H1 (cell line): ENCODE measurements at places on chromosomes 4 and X.
A peak's percentile ranks its signal among the peaks of the same experiment; 100 is the strongest.

DNA sequence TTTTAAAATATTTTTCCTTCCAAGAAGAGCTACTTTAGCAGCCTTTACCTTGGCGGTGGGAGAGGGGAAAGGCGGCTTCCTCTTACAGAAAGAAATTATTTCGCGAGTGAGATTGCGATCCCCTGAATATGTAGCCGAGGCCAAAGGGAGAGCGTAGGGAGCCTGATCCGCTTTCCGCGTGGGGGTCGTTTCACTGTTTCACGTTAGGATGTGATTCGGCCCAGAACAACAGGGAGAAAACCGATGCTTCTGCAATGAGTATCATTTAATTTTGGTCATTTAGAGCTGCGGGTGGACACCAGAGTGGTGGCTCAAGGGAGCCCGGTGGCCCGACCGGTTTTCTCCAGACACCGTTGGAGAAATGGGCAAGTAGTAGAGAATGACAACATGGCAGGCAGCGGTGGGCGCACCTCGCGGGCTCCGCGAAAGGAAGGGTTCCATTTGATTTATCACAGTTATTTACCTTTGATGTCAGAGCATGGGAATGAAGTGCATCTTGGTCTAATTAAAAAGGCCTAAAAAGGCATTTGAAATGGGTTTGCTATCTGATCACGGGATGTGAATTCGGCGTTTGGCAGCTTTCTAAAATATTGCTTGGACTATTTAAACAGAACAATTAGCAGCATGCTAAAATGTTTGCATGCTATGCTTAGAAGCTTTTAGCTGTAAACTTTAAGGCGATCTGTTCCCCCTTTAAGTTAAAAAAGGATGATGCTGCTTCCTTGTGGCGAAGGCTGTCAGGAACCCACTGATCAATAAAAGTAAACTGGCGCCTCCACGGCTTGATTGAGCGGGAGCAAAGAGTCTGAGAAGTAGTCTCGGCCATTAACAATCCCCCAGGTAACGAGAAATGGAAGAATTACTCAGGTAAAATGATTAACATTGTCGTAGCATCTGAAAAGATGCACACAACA, 2.0 kb upstream of the PCDH19 start:
- no peak for DNase-seq

- no peak for DNase-seq
Observed at GRCh38 chr4:128289523-128290158, 2.0 kb upstream of the PGRMC2 start.

DNA sequence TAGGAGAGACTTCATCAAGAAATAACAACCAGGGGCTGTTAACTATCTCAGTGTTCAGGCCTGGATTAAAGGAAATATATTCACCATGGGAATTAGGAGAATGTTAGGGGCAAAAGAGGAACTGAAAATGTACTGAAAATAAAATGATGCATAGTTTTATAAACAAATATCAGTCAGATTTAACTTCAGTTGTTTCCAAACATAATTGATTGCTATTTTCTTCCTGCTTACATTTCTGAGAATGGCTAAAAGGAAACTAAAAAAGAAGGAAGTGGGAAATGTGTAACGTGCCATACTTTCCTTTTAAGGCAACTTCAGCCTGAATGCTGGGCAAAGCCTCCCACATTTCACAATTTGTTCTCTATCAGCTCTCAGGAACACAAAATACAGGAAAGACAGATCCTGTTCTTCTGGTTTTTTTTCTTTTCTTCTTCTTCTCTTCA, 178.1 kb downstream of the MAML3 start:
- no peak for DNase-seq

DNA sequence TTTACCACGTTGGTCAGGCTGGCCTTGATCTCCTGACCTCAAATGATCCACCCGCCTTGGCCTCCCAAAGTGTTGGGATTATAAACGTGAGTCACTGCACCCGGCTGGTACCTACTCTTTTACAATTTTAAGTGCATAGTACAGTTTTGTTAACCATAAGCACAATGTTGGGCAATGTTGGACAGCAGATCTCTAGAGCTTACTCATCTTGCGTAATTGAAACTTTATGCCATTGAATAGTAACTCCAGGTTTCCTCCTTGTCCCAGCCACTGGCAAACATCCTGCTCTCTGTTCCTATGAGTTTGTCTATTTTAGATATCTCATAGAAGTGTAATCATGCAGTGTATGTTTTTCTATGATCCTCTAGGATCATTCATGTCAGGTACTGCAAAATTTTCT, 9.3 kb upstream of the CPE start:
- DNase-seq = no peak

DNA sequence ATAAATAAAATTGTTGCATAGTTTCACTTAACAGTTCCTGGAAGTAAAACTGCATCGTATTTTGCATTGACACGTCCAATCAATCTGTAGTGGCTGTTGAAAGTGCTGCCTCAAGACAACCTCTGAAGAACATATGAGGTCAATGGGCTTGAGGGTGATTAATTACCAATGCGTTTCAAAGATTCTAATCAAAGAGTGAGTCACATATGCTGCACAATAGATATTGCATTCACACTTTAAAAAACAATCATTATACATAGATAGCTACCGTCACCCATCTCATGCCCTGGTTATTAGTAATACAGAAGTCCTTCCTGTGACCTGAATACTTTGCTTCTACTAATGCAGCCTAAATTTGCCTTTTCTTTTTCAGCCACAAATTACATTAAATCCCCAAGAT, 743.3 kb upstream of the SLIT2 start:
- DNase-seq = no peak

- no peak for DNase-seq
Observed at GRCh38 chr4:80279751-80280150, 13.3 kb downstream of the FGF5 start.

DNA sequence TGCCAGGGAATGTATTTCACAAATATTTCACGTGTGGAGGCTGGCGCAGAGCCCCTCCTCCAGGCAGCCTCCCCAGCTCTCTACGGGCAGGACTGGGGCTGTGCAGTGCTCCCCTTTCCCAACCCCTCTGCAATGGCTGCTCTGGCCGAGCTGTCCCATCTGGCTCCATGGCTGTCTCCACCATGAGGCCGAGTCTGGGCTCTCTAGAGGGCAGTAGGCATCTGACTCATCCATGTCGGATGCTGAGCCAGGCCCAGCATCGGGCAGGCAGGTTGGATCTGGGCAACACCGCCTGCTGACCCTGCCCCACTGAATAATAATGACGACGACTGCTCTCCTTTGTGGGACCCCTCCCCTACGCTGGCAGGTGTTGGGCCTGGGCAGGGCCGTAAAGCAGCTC, 11.0 kb upstream of the SH3TC1 start:
- no peak for DNase-seq

DNA sequence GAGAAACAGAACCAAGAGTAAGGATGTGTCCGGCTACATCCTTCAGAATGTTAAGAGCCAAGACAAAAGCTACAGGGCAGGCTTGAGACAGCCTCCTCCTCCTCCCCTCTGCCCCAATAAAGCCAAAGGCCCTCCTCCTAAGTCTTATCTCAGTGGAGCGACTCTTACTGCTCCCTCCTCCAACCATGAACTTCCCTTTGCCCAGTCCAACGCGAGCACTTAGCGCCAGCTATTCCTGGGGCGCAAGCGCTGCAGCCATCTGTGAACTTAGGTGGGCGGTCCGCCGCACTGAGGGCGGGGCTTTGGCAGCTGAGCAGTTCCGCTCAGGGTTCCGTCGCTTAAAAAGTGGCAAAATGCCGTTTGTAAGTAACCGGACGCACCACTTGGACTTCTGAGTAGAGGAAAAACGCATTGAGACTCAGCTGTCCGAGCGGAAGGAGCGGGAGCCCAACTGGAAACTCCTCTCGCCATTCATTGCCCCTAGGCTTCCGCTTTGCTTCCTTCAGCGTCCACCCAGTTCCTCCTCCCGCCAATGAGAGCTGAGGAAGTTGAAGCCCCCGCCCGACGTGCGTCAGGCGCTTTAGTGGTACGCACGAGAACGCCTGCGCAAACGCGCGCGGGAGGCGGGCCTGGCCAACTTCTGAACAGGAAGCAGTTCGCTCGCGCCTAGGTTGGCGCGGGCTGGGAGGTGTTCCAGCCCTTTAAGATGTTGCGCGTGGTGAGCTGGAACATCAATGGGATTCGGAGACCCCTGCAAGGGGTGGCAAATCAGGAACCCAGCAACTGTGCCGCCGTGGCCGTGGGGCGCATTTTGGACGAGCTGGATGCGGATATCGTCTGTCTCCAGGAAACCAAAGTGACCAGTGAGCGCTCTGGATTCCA, at the start of gene APEX2:
Gene APEX2 (plus strand): TSS at position 647 of the 882 bp plus-strand sequence. CDS start 60 bp downstream, at position 707.
- peak; percentile 58 for DNase-seq

DNA sequence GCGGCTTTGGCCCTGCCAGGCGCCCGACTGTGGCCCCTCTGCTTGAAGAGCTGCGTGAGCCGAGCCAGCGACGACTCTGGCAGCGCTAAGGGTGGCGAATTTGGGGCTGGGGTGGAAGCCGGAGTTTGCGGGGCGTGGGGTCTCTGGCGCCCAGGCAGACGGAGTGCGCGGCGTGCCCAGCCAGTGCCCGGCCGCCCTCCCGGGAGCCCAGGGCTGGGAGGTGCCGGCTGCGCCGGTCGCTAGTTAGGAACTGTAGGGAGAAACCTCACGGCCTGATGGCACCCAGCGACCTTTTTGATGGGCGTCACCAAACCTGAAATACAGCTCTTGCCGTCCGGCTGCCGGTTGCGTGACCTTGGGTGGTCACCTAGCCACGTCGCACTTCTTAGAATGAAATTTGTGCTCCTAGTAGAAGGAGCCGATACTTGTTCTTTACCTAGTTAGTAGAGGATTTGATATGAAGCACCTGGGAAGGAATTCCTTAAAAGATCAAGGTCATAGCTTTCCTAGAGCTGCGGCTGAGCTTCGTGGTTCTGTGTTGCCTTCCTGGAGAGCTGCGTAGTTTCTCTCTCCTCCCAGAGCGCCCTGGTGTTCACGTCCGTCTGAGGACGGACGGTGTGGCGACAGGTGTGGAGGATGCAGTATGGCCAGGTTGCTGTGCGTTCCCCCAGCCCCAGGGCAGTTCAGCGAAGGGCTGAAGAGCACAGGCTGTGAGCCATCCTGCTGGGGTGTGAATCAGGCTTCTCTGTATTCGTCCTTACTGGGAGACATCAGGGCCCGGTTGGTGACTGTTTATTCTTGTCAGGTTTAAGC, 680 bp downstream of the MAEA start:
- no peak for DNase-seq

- no peak for DNase-seq
Observed at GRCh38 chrX:135420831-135421230, 913 bp upstream of the SMIM10L2A start.

- no peak for DNase-seq
Observed at GRCh38 chr4:47084795-47085194, 53.4 kb downstream of the GABRB1 start.

GRCh38 chrX:12771445-12772069, 19.7 kb upstream of the PRPS2 start:
- DNase-seq = no peak

DNA sequence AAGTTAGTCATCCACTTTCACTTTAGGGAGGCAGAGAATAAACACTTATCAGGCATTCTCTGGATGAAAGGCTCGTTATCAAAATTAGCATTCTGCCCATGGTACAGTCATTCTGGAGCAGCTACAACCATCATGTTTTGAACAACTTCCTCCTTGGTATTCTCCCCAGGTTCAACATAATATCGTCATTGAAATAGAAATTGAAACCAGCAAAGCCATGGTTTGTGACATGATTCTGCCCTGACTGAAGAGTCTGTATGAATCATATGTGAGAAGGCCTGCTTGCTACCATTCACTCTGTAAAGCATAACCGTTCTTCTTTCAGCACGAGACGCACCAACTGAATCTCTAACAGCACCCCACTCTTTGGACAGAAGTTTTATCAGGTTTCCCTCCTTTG, 127.5 kb upstream of the RADX start:
- no peak for DNase-seq

GRCh38 chrX:133412246-133412645, 3.0 kb downstream of the GPC4 start:
- DNase-seq = no peak

- no peak for DNase-seq
Observed at GRCh38 chrX:7065473-7065872, 82.0 kb upstream of the STS start.
